ENCODE measurements at places on chromosomes 1 and 21. TPM values are rescaled to one million over a fixed set of nuclear protein-coding genes. Genes with fewer than 3 reads are reported as not detected.

- peak; percentile 50 for DNase-seq
Observed at GRCh38 chr1:9753121-9753531, 70.6 kb downstream of the CLSTN1 start.

DNA sequence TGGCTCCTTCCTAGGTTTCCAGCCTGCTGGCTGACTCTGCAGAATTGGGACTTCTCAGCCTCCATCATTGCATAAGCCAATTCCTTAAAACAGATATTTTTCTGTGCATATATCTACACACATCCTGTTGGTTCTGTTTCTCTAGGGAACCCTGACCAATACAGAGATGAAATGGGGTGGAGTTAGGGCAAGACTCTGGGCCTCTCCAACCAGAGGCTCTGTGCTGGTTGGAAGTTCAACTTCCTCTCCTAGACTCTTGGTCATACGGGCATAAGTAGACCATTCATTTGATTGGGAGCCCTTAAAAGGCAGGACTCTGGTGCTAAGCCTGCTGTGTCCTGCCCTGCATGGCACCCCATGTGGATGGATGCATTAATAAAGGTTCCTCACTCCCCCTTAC lies 55.0 kb downstream of the CNIH3 start:
- DNase-seq, result no peak

GRCh38 chr21:26490771-26491170 lies 82.3 kb downstream of the CYYR1 start:
- no peak for DNase-seq

MFAP2 gene
- polyA plus RNA-seq, result 10.5 TPM

DNA sequence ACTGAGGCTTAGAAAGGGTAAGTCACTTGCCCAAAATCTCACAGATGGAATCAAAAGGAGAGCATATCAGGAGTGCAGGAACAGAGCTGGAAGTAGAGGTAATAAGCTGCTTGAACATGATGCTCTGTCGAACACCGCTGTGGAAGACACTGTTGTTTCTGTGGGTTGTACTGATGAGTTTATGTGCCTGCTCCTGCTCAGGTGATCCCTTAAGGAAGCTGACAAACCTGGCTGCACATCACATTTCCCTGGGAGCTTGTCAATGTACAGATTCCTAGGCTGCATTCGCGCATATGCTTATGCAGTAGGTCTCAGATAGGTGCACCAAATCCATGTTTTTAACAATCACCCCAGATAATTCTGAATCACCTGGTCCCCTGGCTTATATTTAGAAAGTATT lies 79.7 kb downstream of the ZNF326 start:
- DNase-seq, result no peak

DNA sequence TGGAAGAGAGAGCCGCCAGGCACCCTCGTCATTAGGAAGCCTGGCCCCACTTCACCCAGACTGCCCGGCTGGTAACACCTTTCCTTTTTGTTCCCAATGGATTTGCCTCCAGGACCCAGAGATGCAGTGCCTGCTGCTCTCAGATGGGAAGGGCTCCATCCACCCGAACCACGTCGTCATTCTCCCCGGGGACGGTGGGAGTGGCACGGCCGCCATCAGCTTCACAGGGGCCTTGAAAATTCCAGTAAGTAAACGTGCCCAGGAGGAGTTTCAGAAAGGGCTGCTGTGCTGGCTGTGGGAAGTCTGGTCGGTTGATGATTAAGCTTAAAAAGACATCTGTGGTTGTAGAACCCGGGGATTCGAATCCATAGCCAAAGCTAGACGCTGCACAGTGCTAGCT lies 45.2 kb downstream of the SLC37A1 start:
- DNase-seq, result no peak

DNA sequence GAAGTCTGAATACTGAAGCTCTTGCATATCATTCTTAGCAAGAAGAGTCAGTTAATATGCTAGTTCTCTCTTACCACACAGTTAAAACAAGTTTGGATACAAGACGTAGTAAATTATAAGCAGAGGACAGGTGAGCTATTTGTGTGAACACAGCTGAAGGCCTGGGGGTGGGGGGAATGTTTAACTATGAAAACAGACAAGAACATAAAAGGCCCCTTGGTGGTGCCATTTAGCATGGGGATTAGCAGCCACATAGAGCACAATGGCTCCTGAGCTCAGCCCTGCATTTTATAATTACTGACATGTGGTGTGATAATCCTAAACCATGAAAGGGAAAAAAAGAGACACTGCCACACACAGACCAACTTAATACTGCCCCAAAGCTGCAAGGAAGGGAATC lies 94.8 kb downstream of the TGFBR3 start:
- no peak for DNase-seq

DNA sequence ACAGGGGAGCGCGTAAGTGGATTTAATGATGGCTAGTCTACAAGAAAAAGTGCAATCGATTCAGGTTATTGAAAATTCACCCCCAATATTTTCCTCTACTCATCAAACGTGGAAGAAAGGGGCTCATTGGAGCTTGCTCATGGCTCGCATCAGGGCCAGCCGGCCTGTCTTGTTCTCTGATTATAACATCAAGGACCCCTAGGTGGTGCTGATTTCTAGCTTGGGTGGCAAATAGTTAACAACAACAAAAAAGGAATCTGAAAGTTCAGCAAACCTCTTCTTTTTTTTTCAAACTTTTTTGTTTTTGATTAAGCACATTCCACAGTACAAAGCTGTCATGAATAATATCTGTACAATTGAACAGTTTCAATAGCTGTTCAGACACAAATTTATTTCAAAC lies 35.8 kb upstream of the SOD1 start:
- no peak for DNase-seq

DNA sequence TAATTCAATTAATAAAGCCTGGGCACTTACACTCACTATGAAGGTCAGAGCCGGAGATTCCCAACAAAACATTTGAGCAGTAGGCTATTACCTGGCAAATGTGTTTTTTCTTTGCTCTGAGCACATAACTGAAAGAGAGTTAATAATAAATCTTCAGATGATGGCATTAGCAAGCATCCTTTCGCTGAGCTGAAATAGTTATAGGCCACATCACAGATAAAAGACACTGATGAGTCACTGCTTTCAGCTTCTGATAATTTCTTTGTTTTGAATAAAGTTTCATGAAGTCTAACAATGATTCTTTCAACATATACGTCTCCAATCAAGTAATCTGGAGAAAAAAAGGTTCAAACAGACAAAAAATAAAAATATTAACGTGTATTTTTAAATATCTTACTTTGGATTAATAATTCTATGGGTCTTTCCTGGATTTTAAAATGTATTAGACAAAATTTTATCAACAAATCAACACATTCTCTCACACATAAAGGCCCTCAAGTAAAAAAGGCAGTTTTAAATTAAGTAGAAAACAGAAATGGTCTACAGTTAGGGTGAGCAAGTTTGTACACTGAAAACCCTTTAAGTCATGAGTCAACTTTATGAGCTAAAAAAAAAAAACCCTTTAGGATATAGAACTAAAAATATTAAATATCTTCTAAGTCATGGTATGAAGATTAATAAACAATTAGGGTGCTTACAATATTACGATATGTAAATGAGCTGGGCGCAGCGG lies 33.1 kb downstream of the LTN1 start:
- no peak for DNase-seq

- DNase-seq, result no peak
Observed at GRCh38 chr21:37905291-37905690, 11.0 kb downstream of the KCNJ6 start.

CACHD1 gene
- polyA plus RNA-seq, result 0.87 TPM

DNA sequence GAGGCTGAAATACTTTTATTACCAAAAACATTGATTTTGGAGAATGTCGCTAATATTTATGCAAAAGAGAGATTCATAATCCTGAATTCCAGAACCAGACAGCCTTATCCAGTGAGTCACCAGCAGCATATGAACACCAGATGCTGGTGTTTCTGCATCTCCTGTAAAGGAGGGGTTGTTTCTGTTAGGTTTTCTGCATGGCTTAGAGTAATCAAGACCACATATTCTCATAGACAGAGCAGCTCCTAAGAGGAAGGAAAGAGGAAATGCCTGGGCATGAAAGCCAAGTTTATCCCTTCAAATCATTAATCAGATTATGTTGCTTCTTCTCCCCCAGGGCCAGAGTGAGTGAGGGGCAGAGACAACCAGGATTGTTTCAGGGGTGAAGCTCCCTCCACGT lies 86.2 kb downstream of the NGF start:
- DNase-seq, result no peak

PLA2G2D gene
- polyA plus RNA-seq, result not detected

- peak; percentile 36 for DNase-seq
Observed at GRCh38 chr1:200660719-200661118, 9.0 kb downstream of the DDX59 start.

OR2T11 gene
- not detected for polyA plus RNA-seq

DNA sequence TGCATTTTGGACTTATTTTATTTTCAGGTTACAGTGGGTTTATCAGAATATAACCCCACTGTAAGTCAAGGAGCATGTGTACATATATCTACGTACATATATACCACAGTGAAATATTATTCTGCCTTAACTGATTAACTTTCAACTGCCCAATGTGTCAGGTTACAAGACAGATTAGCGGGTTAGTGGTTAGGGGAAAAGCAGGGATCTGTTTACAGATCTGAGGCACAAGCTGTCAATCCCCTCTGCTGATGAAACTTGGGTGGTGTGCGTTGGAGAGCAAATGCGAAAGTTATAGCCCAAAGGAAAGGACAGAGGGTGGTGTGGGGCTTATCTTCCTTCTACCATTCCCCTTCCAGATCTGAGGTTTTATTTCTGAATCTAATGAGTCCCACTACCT lies 238.2 kb upstream of the KCNK2 start:
- no peak for DNase-seq

DNA sequence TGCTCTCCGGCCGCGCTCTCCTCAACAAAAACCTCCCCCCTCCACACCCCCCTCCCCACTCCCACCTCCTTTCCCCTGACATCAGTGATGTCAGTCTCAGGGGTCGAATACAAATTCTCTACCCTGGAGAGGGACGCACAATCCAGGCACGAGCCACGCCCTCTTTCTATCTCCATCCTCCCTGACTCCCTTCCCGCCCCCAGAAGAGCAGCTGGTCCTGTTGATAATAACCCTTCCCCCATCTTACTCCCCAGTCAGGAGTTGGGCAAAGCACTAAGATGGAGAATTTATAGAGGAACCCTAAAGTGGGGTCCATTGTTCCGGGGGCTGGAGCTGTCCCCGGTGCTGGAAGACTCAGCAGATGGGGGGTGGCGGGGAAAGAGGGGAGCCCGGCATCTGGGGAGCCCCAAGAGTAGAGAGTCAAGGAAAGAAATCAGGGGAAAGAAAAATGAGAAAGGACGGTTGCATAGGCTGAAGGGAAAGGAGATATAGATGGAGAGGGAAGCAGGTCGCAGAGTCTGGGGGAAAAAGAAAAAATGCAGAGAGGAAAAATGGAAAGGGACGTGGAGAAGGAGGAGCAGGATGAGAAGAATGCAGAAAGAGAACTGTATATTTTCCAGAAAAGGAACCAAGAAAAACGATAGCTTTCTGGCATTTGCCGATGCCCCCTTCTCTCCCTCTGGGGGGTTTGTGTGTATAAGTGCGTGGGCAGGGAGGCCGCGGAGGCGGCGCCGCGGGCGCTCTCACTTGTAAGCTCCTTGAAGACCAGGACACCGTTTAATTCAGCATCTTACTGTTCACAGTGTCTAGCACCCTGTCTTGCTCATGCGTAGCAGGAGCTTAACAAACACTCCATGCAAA lies at the start of gene CELF3:
CELF3 (minus strand) TSS at position 33 of the 861 bp plus-strand sequence. CDS start 783 bp downstream, outside the sequence.
- DNase-seq, result no peak

CNR2 gene
- polyA plus RNA-seq, result 0.01 TPM

DNA sequence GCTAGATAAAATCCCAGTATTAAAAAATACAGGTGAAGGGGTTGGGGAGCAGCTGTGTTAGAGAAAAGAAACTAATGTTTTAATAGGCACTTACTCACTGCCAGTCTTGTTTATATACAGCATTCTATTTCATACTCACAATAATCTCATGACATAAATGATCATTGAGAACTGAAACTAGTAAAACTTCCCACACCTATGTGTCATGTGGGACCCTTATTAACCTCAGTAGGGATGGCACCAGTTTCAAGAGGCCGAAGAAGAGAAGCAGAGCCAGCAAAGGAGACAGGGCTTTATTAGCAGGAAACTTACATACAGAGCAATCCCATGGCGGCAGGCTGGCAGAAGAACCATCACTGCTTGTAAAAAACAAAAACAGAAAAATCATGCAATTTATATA lies 48.8 kb upstream of the KCNH1 start:
- DNase-seq, result no peak

DCST1 gene
- not detected for polyA plus RNA-seq

GRCh38 chr1:65054481-65054880 lies 88.1 kb upstream of the JAK1 start:
- no peak for DNase-seq

DNA sequence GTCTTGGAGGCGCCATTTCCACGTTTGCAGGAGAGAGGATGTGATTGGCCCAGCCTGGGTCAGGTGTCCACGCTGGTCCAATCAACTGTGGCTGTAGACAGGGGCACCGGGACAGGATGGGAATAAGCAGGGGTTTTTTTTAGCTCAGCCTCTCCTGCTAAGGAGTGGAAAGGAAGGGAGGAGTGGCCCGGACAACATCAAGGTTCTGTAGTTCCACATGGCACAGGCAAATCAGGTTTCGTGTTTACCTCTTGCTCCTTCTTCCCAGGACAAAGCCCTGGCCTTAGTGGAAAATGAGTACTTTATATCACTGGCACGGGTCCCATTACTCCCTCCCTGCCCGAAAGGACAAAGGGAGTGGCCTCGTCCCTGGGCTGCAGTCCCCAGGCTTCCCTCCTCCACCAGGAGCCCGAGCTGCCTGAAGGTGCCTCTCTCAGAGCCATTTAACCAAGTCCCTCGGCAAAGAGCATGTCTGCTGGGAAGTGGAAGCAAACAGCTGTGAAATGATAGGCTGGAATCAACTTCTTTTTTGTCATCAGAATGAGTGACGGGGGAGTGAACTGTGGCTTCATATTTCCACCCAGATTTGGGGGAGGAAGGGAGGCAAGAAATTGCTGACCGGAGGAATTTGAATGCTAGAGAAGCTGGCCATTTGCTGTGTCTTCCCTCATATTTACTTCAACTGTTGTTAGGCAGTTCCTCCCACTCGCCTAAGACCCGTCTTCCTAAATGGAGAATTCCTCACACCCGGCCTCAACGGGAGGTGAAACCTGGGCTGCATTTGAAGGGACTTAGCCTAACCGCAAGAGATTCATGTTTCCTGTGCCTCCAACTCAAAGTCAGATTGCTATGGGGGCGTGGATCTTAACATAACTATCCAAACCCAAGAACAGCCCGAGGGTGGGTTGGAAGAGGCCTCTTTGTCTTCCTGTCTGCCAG lies 84.9 kb upstream of the SLC44A3 start:
- DNase-seq, result peak; percentile 40

DNA sequence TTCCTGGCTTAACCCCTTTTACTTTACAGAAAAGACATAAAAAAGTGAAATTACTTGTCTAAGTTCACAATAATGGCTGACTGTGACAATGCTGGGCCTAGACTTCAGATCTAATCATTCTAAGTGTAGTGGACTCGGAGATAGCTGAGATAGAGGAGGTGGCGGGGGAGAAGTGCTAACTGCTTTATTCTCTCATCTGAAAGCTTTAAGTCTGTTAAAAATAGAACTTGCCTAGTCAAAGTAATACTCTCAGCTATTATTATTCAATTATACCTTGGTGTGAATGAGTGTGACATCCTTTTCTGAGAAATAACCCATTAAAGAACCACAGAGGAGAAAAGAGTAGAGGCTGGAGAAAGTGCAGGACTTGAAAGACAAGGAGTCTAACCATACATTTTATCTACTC lies 96.1 kb upstream of the OLIG2 start:
- no peak for DNase-seq

GRCh38 chr1:35557118-35557610 lies at the start of gene KIAA0319L:
Gene KIAA0319L (minus strand): TSS chr1:35557403. CDS start chr1:35554491, 2,912 bp downstream.
- peak; percentile 89 for DNase-seq

TRIM67 gene
- not detected for polyA plus RNA-seq
